ENCODE measurements at places on chromosomes 2 and 18. TPM values are rescaled to one million over a fixed set of nuclear protein-coding genes. Genes with fewer than 3 reads are reported as not detected.

GRCh38 chr2:161102770-161103450 is 57.3 kb upstream of the TANK start:
- no peaks in the 10 kb centered on the region for H3K36me3 ChIP-seq
- H3K27ac ChIP-seq = no peak overlapping the region
- H3K4me3 ChIP-seq = no peak overlapping the region
- H3K4me1 ChIP-seq = peaks cover 14% of the 10 kb centered on the region

GRCh38 chr2:69465513-69466456 is 28.6 kb upstream of the NFU1 start:
- no peak for DNase-seq
- H3K27me3 ChIP-seq = no peaks in the 10 kb centered on the region
- H3K27ac ChIP-seq = no peak overlapping the region

- DNase-seq = no peak
- no peaks in the 10 kb centered on the region for H3K36me3 ChIP-seq
Observed at GRCh38 chr2:230912046-230912445, 13.0 kb downstream of the GPR55 start.

Gene CCDC138
- 39.7 TPM for total RNA-seq

- no peak overlapping the region for H3K4me3 ChIP-seq
- no peak for DNase-seq
- no peaks in the 10 kb centered on the region for H3K27me3 ChIP-seq
- H3K27ac ChIP-seq = no peak overlapping the region
Observed at GRCh38 chr2:54306556-54306955, 50.5 kb upstream of the TSPYL6 start.

Gene KIAA2012
- total RNA-seq = 0.07 TPM

Gene SP100
- total RNA-seq = not detected

- H3K4me1 ChIP-seq = peaks cover 2% of the 10 kb centered on the region
- no peak overlapping the region for H3K27ac ChIP-seq
- DNase-seq = no peak
- peaks cover 12% of the 10 kb centered on the region for H3K36me3 ChIP-seq
- no peak overlapping the region for H3K4me3 ChIP-seq
Observed at GRCh38 chr2:9326975-9327374, 96.4 kb downstream of the ITGB1BP1 start.

All from neural crest cell (in vitro differentiated cells).